ENCODE measurements at places on chromosomes 3 and 15.

GRCh38 chr3:128382221-128382807, 84.4 kb downstream of the DNAJB8 start:
- DNase-seq, result no peak

- no peak for DNase-seq
These were observed 40.7 kb upstream of the POLG start for GRCh38 chr15:89375093-89376005.

GRCh38 chr3:107238787-107239186, 138.5 kb upstream of the CCDC54 start:
- DNase-seq, result no peak

- peak; percentile 75 for DNase-seq
These were observed 16.3 kb downstream of the RGMA start for GRCh38 chr15:93072411-93073394.

GRCh38 chr3:175073219-175073905, 214.2 kb downstream of the NAALADL2 start:
- DNase-seq, result no peak

DNA sequence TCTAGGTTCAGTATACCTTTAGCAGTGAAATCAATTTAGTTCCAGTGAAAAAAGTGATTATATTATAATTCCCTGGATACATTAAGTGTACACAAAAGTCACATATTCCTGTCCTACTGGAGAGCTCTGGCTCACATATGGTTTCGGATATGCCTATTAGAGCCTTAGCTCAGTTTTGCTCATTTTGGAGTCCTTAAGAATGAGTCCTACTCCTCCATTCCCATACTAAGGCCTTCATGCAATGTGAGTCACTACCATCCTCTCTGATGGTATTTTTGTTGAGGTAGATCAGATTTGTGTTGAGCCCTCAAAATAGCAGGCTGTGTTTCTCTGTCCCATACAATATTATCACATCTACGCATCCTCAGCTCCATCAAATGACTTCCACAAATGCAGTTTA, 294.2 kb upstream of the COL8A1 start:
- DNase-seq, result no peak

DNA sequence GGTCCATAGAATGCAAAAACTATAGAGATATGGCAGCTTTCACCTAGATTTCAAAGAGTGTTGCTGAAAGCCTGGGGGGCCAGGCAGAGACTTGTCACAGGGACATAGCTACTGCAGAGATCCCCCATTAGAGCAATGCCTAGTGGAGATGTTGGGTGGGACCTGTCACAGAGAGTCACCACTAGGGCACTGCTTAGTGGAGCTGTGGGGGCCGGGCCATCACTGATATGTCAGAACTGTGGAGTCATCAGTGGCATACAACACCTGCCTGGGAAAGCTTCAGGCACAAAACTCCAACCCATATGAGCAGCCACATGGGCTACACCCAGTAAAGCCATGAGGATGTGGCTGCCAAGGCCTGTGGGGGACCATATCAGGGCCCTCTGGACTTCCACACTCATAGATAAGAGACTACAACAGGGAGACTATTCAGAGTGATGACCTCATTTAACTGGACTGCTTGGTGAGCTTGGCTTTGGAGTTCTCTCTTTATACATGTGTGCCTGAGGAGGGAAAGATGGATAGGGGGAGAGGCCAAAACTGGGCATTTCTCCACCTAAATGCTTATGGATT, 176.3 kb downstream of the ZNF621 start:
- DNase-seq, result no peak

- no peak for DNase-seq
These were observed 197.1 kb downstream of the EPHB1 start for GRCh38 chr3:134992180-134992579.

DNA sequence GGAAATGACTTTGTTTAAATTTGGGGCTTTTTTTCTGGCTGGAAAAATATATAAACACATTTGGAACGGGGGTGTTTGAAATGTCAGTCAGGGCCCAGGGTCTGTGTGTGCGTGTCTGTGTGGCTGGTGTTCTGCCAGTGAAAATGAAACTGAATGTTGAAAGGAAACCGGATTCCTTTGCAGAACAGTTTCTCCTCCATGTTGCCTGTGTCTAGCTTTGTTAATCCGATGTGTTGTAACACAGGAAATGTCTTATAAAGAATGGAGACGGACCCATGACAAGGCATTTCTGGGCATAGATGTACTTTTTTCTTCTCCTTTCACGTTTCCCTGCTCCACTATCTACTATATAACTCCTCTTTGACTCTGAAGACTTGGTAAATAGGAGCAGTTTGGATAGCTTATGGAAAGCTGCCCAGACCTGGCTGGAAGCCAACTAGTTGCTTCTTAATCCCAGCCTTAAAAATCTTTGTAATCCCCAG, 2.8 kb downstream of the SQOR start:
- DNase-seq, result peak; percentile 26

DNA sequence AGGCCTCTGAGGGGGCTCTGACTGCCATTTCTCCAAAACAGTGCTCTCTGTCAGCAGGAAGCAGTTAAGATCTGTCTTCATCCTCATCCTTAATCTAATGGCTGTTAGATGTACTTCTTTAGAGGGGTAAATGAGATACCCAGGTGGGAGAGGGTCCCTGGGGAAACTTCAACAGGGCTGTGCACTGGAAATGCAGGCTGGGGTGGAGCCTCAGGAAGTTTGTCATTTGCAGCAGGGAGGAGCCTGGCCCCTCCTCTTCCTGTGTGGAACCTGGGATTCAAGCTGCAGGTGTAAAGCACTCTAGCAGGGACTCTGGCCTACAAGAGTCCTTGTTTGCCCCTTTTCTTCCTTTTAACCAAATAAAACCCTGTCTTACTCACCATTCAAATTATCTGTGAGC, 1173.6 kb downstream of the OTOL1 start:
- no peak for DNase-seq

DNA sequence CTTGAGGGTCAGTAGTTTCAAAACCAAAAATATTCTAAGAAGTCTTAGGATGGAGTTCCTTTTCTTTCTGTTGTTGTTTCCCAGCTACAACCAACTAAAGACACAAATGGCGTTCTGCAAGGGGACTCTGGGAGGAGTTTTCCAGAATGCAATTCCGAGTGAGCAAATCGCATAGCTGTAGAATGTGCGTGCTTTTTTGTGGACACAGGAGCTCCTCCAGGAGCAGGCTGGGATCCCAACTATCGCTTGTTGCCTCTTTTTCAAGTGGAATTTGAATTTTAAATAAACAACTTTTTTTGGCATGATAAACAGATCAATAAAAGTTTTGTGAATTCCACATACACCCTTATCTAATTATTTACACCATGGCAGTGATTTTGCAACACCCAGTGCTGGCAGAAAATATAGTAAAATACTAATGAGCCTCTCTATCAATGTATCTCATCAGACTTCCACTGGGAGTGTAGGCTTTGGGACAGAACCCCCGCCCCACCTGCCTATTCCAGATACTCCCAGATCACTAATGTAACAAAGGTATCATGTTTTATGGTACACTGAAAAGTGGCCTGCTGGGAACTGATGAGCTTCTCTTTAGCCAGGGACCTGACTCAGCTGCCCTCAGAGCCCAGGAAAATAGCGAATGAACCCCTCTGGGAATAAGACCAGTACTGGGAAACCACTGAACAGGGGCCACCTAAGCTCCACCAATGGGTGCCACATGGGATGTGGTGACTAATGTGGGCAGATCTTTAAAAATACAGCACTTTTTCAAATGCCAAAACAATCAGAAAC, 66.4 kb downstream of the LMCD1 start:
- DNase-seq, result no peak

DNA sequence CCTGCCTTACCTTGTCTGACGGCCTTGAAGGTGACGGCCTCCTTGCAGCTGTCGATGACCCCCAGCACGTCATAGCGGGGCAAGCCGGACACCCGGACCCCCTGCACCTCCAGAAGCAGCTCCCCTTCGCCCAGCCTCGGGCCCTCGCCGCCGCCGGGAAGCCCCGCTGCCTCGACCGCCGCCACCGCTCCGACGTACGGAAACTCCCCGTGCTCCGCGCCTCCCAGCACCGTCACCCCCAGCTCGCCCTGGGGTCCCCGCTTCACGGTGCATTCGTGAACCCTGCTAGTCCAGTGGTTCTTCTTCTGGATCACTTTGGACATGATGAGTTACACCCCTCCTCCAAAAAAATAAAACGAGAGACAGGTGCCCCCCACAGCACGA, 740 bp downstream of the MAGI1 start:
- no peak for DNase-seq

GRCh38 chr3:196624907-196625306, 14.6 kb upstream of the NRROS start:
- DNase-seq, result no peak

DNA sequence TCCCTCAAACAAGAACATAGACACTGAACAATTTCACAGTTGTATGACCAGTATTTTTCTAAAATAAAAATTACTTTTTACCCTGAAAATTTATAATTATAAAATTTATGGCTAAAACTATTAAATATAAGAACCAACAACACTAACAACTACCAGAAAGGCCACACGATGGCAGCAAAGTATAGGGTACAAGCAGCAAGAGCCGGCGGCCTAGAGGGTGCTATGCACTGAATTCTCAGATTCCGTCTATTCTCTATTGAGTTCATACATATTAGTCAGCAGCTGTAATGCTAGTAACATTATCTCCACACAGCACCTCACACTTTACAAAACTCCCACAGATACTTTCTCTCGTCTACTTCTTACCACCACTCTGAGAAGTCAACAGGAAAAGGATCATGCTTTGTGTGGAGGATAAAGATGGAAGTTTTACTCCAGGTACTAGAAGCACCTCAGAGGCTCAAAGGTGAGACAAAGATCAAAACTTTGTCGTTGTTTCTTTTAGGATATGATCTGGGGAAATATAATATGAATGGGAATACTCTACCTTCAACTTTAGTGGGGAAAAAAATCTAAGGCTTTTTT, 160.5 kb downstream of the FGF12 start:
- peak; percentile 68 for DNase-seq

GRCh38 chr15:51721199-51721960, 16.1 kb downstream of the LYSMD2 start:
- no peak for DNase-seq

- no peak for DNase-seq
These were observed 283.2 kb downstream of the EPHB1 start for GRCh38 chr3:135078283-135078682.

DNA sequence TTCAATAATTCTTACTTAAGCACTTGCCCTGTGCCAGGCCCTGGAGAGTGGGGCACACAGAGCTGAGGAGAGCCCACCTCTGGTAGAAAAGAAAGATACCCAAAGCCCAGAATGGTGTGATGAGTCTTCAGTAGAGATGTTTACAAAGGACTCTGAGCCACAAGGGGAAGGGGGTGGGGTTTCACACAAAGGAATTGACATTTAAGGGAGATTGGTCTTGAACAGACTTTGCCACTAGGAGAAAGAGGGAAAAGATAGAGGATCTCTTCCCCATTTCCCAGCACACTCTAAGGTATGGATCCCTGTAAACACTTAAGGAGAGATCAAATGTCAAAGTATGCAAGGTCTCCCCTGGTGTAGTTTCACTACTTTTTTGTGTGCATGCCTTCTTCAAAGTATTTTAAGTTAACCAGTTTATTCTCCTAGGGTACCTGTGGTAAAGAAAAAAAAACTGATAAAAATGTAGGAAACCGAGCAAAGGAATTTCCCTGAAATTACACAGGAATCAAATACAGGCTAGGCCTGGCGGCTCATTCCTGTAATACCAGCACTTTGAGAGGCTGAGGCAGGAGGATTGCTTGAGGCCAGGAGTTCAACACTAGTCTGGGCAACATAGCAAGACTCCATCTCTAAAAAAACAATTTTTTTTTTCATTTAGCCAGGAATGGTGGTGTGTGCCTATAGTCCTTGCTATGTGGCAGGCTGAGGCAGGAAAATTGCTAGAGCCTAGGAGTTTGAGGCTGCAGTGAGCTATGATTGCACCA, 117.6 kb upstream of the SKOR1 start:
- DNase-seq, result no peak

DNA sequence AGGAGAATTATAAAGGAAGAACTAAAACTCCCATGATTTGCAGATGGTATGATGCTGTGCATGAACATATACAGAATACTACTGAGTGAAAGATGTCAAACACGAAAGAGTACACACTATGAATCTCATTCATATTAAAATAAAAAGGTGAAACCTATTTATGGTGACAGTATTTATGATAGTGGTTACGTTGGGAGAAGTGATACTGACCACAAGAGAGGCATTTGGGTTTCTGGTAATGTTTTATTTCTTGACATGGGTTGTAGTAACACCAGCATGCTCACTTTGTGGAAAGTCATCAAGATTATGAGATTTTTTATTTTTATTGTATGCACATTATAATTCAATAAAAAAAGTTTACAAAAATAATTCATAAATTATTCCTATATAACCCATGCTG, 324.0 kb downstream of the GAP43 start:
- DNase-seq, result no peak

- DNase-seq, result no peak
These were observed 36.3 kb downstream of the BCHE start for GRCh38 chr3:165800970-165801369.

- no peak for DNase-seq
These were observed 326.3 kb upstream of the ICE2 start for GRCh38 chr15:60804986-60805949.

GRCh38 chr3:16653712-16654111, 48.5 kb upstream of the DAZL start:
- DNase-seq, result no peak

DNA sequence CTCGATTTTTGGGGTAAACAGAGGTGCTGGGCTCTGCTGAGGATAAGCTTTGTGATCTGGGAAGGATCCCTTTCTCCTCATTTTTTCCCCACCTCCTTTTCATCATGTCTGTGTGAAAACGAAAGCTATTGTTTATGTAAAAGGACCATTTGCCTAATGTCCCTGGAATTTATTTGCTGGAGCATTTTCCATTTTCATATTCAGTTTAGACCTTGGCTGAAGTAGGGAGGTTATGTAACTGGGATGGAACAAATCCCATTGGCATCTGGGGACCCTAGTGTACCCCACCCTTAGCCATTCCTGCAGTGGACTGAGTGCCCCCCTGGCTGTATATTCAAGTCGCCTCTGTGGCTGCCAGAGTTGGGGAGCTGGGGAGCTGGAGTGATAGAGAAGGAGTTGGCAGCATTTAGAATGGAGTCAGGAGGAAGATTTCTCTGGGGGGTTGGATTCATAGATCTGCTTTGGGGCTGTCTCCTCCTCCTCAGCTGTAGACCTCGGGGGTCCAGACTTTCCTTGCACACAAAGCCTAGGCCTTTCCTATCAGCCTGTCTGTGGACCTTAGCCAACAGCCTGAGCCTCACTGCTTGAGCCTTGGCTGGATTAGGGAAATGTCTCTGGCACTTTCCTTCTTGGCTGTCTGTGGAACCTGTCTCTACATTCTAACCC, 270.4 kb upstream of the CTDSPL start:
- DNase-seq, result no peak

Data from right renal pelvis (tissue), 4 donors.